AG04450 (cell line): ENCODE measurements at places on chromosomes 16 and 17. TPM values are rescaled to one million over a fixed set of nuclear protein-coding genes. Genes with fewer than 3 reads are reported as not detected.

Gene G6PC1
- polyA plus RNA-seq, result not detected in 2 replicates

DNA sequence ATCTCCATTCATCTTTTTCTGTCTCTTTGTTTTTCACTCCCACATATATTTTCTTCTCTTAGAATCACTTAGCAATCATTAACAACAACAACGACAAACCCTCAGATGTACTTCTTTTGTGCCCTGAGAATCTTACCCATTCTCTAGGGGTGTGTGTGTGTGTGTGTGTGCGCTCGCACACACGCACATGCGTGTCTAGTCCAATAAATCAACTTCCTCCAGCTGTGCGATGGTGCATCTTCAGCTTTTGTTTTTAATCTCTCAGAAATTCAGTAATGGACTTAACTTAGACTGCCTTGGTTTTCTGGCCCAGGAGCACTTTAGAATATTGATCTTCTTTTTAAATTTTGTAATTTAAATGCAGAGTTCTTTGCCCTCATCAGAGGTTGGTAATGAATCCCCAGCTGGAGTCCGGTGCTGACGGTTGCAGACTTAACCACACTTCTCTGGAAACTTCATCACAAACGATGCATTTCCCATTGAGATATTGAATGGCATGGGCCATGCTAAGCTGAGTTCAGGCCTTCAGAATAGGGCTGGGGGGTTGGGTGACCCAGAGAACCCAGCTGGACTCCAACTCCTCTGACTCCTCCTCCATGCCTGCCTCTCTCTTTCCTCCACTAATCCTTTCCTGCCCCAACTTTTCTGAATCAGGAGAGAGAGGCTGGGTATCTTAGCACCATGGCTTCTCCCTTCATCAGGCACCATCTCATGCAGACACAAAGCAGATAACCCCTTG, 193.9 kb downstream of the ZNF18 start:
- no peak for DNase-seq

Gene CACNA1H
- 1.5 and 2.1 TPM in 2 replicates for polyA plus RNA-seq

DNA sequence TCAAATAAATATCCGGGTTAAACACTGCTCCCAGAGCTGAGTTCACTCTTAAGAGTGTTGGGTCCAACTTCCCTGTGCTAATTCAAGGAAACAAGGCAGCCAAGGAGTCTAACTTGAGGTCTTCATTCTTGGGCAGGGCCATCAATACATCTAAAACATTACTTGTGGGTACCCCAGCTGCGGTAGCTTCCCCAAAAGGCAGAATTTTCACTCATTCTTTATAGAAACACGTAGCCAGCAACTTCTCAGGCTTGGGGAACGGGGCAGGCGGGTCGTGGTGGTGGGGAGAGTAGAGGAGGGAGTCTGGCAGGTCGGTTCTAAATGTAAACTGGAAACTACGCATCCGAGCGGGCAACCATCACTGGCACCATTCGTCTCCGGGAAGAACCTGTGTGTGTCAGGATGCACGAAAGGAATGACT, 666 bp upstream of the METTL9 start:
- DNase-seq, result no peak

DNA sequence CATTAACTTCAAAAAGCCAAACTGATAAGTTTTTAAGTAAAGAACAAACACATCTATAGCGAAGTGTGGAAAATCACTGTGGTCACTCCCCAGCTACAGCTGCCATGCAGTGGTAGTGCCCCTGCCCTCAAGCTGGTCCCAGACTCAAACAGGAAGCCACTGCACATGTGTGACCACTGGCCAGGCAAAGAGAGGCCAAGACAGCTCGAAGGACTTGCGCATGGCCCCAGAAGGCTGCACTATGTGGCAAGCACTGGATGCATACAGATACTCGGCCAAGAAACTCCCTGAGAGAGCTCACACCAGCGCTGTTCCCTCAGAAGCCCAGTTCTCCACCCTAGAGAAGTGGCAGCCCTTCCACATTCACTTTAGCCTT, 82.4 kb downstream of the ANKRD11 start:
- DNase-seq, result no peak

GRCh38 chr16:24535827-24536226, 3.5 kb upstream of the RBBP6 start:
- no peak for DNase-seq

Gene RRAD
- 1.9 and 2.7 TPM in 2 replicates for polyA plus RNA-seq

Gene ZNF207
- polyA plus RNA-seq, result 219 and 239 TPM in 2 replicates

Gene SGCA
- polyA plus RNA-seq, result 0.16 and 0.21 TPM in 2 replicates

DNA sequence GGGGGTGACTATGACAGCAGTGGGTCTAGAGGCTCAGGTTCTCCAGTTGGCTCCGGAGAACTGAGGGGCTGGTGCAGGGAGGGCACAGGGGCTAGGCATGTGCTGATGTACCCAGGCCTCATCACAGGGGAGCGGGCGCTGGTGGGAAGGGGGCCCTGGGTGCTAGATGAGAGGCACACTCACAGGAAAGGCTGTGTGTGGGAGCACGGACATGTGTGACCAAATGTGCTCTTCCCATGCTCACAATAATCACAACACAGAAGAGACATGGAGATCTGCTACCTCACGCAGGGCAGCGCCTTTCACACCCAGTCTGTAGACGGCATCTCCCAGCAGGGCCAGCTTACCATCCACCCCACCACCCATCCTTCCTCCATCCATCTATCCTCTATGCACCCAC, 17.4 kb upstream of the RASD1 start:
- no peak for DNase-seq

- no peak for DNase-seq
These were observed 7.4 kb downstream of the GSDMA start for GRCh38 chr17:39970157-39970692.

- no peak for DNase-seq
These were observed 9.9 kb upstream of the TSPOAP1 start for GRCh38 chr17:58338454-58338840.

GRCh38 chr17:14123619-14124278, 54.4 kb downstream of the COX10 start:
- no peak for DNase-seq

DNA sequence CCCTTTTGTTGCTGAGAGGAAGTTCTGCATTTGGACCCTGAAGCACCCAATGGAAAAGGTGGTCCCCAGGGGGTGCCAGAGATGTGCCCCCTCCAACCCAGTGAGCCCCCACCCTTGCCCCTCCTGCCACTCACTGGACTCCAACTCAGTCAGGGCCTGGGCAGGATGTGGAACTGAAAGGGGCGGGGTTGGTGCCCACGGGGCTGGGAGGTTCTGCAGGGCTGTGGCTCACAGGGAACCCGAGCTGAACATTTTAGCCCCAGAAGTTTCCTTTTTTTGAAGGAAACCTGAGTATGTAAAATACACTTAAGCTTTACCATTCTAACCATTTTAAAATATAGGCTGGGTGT, 15.8 kb upstream of the OGFOD3 start:
- no peak for DNase-seq

DNA sequence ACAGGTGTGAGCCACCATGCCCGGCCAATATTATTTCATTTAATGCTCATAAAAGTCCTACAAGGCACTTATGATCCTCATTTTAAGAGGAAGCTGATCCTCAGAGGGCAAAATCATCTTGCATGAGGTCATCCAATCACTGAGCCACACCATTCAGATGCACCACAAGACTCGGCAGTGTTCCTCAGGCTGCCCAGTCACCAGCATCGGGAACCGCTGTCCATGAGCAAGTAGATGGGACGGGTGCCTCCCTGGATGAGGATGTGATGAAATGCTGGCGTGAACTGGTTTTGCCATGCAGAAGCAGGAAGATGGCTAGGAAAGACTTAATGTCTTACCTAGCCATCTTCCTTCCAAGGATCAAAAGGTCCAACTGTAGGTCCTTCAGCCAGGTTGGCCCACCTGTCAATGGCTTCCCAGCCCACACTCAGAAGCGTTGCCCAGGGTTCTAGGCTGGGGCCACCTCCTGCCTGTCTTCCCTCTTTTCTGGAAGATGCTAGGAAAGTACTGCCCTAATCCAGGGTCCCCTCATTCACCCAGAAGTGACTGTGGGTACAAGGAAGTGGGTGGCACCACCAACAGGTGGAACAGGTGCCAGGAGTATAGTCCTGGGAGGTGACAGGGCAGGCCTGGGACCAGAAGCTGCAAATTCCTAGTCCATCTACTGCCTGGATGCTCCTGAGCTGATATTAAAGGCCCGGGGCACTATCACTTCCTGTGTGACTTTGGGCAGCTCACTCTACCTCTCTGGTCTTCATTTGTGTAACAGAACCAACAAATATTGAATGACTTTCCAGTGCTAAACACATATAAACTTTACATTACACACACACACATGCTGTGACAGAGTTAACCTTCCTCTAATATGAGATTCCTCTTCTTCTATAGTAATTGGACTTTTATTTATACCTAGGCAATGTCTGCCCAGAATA, 32.2 kb upstream of the CRYBA1 start:
- DNase-seq, result no peak

- no peak for DNase-seq
These were observed 44.7 kb downstream of the CDH1 start for GRCh38 chr16:68781784-68782183.

DNA sequence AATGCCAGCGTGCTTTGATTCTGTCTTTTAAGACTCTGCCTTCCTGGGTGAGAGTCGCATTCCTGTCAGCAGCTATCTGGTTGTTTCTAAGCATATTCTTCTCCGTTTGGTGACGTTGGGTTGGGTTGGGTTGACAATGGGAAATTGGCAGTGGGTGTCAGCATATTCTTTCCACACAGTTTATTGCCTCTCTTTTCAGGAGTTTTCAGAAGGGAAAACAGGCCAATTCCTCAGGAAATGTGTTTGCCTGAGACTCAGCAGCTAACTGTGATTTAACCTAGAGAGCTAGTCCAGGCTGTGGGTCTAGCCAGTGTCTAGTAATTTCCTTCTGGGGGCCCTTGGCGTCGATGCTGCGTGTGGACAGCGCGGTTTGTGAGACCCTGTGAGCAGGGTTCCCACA, 21.2 kb downstream of the EPN2 start:
- no peak for DNase-seq

GRCh38 chr17:50865868-50866260, 290 bp downstream of the TOB1 start:
- no peak for DNase-seq

DNA sequence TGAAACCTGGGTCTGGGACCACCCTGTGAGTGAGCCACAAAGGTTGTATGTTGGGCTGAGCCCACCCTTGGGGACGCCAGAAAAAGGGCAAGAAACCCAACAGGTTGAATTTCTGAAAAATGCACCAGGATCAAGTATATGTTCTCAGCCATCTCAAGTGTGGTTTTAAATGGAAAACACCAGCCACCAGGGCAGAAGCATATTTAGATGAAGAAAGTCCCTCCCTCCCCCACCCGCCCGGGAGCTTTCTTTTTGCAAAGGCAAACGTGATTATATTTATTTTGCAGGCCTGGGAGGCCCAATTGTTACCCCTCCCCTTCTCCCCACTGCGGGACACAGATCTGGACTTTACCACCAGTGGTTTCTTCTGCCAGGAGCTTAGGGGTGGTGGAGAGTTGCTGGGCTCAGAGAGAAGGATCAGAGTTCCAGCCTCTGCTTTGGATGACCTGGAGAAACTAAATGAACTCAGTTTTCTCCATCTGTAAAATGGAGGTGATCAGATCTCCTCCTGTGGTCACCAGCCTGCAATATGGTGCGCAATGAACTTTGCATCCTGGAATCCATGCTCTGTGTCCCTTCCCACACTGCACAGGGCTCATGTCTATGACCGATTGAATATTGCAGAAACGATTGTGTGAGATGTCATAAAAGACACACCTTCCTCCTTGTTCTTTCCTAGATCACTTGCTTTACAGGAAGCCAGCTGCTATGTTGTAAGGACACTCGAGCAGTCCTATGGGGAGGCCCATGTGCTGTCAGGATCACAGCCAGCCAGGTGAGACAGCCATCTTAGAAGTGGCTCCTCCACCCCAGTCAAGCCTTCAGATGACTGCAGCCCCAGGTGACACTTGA, 21.0 kb upstream of the NGFR start:
- DNase-seq, result no peak

- no peak for DNase-seq
These were observed 1.1 kb downstream of the C16orf74 start for GRCh38 chr16:85749771-85750145.

Gene TMC7
- polyA plus RNA-seq, result 0.37 and 0.42 TPM in 2 replicates

Gene OR1F1
- 0.20 and 0.29 TPM in 2 replicates for polyA plus RNA-seq

DNA sequence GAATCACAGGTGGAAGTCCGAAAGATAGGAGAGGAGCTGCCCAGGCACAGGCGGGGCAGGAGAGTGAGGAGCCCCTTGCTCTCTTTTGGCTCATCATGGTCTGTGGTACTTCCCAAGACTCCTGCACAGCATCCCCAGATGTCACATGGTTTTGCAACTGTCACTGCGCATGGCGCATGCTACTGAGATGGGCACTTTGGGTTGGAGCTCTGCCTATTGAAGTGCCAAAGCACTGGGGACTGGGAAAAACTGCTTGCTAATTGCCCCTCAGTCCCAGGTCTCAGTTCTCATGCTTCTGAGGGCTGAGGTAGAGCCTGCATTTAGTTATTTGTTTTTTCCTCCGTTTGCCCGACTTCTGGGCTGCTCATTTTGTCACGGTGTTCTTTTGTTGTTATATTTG, 156.8 kb upstream of the CDH13 start:
- no peak for DNase-seq

- no peak for DNase-seq
These were observed 250.8 kb downstream of the C16orf95 start for GRCh38 chr16:87066133-87067002.

DNA sequence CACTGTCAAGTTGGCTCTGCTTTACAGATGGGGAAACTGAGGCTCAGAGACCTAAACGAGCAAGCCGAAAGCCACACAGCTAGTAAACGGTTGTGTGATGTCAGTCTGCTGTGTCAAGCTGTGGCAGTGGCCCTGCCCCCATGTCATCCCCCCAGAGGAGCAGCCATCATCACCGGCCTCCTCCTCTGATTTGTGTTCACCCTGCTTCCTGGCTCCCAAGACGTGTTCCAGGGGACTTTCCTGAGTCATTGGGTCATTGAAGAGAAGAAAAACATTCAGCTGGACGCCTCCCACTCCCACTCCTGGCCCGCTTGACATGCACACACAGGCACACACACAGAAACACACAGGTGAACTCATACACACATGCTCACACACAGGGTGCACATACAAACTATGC, 54.0 kb upstream of the CIBAR2 start:
- no peak for DNase-seq

- DNase-seq, result no peak
These were observed 996 bp downstream of the SUMO2 start for GRCh38 chr17:75181608-75182318.

Gene CRHR1
- polyA plus RNA-seq, result not detected in 2 replicates

- no peak for DNase-seq
These were observed 72.1 kb downstream of the VMP1 start for GRCh38 chr17:59779521-59779920.

Gene OTOA
- polyA plus RNA-seq, result not detected in 2 replicates

DNA sequence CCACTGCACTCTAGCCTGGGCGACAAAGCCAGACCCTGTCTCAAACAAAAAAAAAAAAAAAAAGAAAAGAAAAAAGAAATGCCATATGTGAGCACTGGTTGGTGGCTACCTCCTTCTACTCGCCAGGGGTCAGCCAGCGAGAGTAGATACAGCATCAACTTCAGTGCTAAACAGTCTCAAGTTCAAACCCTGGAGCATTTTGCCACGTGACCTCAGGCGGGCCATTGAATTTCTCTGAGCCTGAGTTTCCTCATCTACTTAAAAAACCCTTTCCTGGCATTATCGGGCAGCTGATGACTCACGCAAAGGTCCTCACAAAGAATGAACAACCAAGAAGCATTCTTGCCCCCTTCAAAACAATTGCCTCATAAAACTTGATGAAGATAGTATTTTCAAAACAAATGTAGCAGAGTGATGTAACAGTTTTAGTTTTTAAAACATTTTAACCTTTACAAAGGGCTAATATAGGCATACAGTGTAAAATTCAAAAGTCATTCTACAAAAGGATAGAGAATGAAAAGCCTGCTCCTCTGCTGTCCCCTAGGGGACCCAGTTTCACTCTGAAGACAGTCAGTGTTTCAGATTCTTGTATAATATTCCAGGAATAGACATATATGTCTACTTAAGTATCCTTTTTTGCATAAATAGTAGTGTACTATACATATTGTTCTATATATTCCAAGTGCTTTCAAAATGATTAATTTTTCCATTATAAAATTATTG, 28.4 kb downstream of the DNAH2 start:
- peak; percentile 41 for DNase-seq
